ENCODE measurements at places on chromosomes 6 and 20. TPM values are rescaled to one million over a fixed set of nuclear protein-coding genes. Genes with fewer than 3 reads are reported as not detected.

The HNF4A gene
- total RNA-seq: not detected

The OR2B6 gene
- not detected for total RNA-seq

The CLDN20 gene
- total RNA-seq: not detected

The GLP1R gene
- total RNA-seq: not detected

The SIRPA gene
- 6.2 TPM for total RNA-seq

The SPATA25 gene
- total RNA-seq: not detected

The MCCD1 gene
- not detected for total RNA-seq

The EDN1 gene
- 12.0 TPM for total RNA-seq

The GSTA1 gene
- total RNA-seq: not detected

The BMP2 gene
- 7.1 TPM for total RNA-seq

The SLC22A2 gene
- not detected for total RNA-seq

The SPATS1 gene
- total RNA-seq: not detected

The SLC2A10 gene
- total RNA-seq: 0.30 TPM

The AVP gene
- not detected for total RNA-seq

The MCM9 gene
- 6.1 TPM for total RNA-seq

The ZSCAN12 gene
- total RNA-seq: 5.7 TPM

The PNLDC1 gene
- not detected for total RNA-seq

Data from NCI-H460 (cell line).